Colonic mucosa (tissue), 4 donors: ENCODE measurements at places on chromosomes 16 and 17.
A peak's percentile ranks its signal among the peaks of the same experiment; 100 is the strongest.

DNA sequence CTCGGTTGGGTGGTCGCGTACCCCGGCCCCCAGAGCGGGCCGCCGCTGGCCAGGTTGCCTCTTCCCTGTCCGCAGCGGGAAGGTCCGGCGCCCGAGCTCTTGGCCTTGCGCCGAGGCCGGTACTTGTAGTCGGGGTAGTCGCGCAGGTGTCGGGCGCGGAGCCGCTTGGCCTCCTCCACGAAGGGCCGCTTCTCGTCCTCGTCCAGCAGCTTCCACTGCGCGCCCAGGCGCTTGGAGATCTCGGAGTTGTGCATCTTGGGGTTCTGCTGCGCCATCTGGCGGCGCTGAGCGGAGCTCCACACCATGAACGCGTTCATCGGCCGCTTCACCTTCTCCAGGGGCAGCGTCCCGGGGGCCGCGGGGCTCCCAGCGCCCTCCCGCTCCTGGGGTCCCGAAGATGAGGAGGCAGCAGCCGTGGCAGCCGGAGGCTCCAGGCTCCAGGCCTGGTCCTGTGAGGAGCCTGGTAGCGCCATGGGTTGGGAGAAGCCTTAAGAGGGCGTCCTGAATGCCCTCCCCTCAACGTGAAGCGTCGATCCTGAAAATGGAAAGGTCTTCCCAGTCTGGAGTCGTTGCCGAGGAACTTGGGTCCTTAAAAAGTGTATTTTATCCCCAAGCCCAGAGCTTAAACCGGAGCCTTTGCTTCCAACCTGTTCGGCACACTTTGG, 558 bp downstream of the SOX15 start:
- DNase-seq, result peak; percentile 82

DNA sequence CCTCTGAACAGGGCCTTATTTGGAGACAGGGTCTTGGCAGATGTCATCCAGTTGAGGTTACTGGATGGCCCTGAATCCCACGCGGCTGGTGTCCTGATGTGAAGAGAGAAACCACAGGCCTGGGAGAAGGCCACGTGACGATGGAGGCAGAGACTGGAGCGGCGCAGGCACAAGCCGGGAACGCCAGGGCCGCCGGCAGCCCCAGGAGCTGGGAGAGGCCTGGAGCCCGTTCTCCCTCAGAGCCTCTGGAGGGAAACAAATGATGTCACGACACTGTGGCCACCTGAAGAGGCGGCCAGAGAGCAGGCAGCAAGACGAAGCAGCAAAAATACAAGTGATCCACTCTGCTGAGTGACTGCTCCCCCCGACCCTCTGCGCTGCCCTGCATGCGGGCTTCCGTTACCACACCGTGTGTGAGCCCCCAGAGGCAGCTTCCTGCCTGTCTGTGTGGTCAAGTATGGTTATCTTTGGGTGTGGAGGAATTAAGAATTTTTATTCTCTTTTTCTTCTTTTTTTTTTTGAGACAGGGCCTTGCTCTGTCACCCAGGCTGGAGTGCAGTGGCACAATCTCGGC, 11.6 kb downstream of the CD7 start:
- no peak for DNase-seq

DNA sequence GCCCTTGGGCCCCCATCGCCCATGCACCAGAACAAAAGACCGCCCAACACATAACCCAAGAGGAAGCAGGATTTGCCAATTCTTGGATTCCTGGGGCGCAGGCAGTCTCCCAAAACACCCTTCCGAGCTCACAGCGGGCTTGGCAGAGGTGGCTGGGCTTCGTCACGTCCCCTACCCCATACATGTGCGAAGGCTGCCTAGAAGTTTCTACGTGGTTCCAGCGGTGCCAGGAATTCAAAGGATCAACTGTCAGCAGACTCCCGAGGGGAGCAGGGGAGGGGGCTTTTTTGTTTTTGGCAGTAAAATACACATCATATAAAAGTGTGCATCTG, 80.8 kb upstream of the PLCG2 start:
- no peak for DNase-seq

- peak; percentile 70 for DNase-seq
Measured at GRCh38 chr17:39863918-39864746, at the start of gene IKZF3. Gene IKZF3 (minus strand): TSS chr17:39864312. CDS start chr17:39864126, 186 bp downstream.

DNA sequence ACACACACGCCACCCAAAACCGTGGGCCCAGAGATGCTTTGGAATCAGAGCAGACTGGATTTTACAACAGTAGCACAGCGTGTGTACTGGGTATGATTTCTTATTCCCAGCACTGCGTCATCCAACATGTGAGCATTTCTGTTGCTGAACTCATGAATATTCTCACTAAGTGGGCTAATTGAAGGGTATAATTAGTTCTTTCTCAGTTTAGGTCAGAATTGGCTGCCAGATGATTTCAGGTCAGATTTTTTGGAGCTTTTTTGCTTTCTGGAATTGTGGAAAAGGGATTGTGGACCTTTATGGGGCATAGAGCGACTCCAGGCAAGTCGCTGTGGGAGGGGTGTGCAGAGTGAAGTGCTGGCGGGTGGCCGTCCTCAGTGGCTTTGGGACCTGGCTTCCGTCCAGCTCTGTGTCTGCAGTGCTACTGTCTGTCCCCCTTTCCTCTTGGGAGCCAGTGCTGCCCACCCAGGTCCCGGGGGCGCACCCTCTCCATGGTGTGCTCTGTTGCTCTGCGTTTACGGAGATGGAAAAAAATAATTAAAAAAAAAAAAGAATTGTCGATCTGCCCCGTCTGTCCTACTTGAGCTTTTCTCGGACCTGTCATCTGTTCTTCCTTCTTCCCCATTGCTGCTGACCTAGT, 25.0 kb downstream of the FOXK2 start:
- DNase-seq, result no peak

GRCh38 chr16:67249178-67250044, 632 bp downstream of the SLC9A5 start:
- no peak for DNase-seq

- DNase-seq, result peak; percentile 75
Measured at GRCh38 chr16:30786936-30787612, at the start of gene ZNF629. Gene ZNF629 (minus strand): TSS chr16:30787205. CDS start chr16:30784482, 2,723 bp downstream.

DNA sequence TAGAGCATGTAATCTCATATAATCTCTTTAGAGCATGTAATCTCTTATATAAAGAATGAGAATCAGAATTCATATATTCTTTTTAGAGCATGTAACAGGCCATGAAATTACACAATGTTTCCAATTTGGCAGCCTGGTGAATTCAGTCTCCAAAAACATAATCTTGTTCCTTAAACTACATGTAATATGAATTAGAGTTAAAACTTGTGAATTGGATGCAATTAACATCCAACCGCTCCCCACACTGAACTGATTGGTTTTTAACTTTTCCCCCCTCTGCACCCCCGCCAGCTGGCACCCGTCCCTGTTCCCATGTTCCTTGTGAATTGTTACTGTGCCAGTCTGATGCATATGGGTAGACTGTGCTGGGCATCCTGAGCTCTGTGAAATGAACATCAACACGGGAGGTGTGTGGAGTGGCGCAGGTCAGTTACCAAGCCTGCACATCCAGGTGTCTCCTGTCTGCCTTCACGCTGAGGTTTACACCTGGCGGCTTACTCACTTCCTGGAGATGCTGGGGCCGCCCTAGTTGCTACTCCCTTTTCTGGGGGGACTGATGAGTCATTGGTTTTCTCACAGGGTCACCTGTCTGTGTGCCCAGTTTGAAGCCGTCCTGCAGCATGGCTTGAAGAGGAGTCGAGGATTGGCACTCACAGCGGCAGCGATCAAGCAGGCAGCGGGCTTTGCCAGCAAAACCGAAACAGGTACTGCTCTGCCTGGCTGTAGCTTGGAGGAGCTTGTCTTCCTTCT, 50.4 kb downstream of the SNX29 start:
- no peak for DNase-seq

DNA sequence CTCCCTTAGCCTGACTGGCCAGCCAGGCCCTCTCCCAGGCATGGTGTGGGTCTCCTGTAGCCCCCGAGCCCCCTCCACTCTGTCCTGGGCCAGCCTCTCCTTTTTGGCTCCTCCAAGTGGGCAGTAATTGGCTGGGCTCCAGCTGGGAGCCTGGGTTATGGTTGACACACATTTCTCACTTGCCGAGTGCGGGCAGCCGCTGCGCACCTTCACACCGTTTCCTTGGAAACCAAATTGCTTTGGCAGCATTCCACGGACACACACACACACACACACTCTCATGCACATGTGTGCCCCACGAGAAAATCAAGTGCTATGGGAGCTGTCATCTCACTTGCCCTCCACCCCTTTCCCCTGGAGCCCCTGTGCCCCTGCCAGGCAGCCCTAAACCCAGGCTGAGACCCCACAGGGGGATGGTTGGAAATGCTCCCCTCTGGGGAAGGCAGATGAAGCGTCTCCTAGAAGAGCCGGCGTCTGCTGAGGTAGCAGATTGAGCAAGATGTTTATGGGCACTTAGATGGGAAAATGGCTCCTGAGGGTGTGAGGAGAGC, 402.7 kb upstream of the TNRC6C start:
- peak; percentile 47 for DNase-seq

DNA sequence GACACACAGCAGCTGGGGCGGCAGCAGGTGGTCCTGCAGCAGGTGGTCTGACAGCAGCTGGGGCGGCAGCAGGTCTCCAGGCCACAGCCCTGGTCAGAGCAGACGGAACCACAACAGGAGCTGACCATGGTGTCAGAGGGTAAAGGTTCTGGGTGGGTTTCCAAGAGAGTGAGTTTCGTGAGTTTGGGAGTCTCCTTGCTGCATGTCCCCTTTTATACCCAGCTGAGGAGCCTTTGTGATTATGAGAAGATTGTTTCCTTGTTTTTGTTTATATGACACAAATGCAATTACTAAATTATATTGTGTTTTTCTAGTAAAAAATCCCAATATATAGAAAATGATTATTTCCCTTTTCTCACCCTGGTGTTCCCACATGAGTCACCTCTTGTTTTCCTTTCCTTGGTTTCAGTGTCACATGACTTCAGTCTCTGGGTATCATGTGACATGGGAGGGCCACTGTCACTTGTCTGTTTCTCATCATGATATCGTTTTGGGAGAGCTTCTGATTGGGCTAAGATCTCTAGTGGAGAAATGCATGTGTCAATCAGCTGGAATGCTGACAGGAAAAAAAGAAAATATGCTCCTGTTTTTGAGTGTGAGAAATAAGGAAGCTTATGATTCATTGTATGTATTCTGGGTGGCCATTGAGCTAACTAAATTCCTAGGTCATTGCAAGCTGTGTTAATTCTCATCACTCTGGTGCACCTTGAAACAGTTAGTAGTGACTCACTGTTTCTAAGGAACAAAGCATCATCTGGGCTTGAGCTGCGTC, at the start of gene KRTAP4-6:
TSS of gene KRTAP4-6 (minus strand) at position 185 of the 772 bp plus-strand sequence. CDS start at position 128, 57 bp downstream.
- DNase-seq, result no peak

DNA sequence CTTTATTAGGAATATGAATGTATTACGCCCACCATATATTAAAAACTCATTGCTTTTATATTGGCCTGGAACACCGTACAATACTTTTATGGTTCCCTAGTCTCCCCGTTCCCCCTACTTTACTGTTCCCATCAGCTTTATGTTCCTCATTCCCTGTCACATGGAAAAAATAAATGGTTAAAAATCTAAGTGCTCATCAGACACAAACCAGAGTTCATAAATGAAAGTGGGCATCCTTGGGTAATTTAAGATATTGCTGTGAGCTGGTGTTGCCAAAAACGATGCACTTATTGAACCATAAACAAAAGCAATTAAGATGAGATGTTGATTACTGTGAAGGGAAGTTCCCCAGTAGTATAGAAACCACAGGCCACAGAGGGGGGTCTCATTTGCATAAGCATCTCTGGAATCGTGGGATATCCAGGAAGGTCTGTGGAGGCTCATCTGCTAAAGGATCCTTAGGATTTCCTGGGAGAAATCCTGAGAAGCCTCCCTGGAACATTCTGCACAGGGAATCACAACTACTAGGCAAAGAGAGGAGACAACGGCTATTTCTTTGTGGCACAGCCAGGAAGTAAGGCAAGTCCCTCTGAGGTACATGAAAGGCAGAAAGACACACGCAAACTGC, 591.4 kb upstream of the CDH11 start:
- DNase-seq, result no peak

- DNase-seq, result peak; percentile 29
Measured at GRCh38 chr17:3919123-3919624, 2.9 kb upstream of the P2RX1 start.

DNA sequence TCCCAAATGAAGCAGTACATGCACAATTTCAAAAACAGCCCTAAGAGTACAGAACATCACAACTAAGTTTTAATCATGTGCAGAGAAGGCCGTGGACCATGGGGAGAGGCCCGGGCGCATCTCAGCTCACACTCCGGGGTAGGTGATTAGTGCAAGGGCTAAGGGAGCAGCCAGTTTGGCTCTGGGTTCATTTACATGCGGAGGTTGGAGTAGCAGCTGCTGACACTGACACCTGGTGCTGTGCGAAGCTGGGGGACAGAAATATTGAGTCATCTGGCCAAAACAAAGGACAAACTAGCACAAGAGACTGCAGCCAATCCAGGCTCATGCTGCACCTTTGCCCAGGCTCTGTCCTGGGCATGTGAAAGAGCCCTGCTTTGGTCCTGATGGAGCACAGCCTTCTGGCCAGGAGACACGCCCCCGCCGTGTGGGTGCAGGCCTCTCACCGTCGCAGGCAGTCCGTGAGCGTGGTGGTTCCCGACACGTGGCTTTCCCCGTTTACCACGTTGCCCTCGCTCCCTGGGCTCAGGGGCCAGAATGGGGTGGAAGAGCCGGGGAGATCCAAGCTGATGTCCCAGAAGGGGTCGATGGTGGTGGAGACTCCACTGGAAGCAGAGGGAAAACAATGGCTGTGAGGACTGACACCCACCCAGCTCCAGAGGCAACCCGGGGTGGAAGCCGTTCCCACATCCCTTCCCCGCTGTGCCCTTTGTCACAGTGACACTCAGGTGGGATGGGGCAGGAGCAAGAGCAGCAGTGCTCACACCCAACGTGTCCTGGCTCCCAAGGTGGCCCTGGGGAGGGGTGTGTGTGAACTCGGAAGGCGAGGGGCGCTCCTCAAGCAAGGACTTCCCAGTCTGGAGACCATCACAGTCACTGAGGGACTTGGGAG, 31.9 kb downstream of the USP22 start:
- no peak for DNase-seq

- no peak for DNase-seq
Measured at GRCh38 chr16:89363621-89364393, 126.6 kb downstream of the ANKRD11 start.

GRCh38 chr16:63976345-63976744, 1145.5 kb downstream of the CDH11 start:
- DNase-seq, result no peak

DNA sequence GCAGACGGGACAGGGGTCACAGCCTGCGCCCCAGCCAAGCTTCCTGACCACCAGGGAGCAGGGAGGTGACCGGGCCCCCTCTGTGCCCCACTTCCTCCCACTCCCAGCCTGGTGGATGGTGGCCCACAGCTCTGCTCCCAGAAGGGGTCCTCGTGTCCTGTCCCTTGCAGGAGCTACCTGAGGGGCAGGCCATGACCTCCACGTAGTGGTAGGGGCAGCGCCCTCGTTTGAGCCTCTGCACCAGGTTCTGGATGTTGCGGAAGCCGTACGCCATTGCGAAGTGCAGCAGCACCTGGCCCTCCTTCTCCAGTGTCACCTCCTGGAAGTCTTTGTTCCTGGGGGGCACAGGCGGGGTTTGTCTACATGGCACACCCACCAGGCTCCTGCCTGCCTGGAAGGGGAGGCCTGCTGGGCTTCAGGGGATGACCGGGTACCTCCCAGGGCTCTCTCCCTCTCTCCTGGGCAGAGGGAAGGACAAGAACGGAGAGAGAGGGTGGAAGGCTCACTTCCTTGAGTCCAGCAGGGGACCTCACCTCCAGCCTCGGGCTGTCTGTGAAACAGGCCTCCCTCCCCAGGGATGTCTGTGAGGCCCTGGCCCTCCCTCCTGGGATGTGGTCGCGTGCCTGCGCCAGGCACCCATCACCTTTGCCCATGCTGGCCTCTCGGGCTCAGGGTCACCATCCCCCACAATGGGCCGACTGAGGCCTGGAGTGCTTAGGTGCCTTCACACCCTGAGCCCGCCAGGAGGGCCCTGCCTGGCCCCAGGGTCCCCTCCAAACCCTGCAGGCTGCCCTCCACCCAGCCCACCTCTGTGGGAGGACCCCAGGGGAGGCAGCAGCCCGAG, 4.0 kb downstream of the HAGHL start:
- DNase-seq, result no peak
